PC-3 (cell line): ENCODE measurements at places on chromosomes 7 and 10. TPM values are rescaled to one million over a fixed set of nuclear protein-coding genes. Genes with fewer than 3 reads are reported as not detected.
A peak's percentile ranks its signal among the peaks of the same experiment; 100 is the strongest.

The AKR1C2 gene
- 0.66 TPM in 1 of 2 replicates, not detected in the other for total RNA-seq

DNA sequence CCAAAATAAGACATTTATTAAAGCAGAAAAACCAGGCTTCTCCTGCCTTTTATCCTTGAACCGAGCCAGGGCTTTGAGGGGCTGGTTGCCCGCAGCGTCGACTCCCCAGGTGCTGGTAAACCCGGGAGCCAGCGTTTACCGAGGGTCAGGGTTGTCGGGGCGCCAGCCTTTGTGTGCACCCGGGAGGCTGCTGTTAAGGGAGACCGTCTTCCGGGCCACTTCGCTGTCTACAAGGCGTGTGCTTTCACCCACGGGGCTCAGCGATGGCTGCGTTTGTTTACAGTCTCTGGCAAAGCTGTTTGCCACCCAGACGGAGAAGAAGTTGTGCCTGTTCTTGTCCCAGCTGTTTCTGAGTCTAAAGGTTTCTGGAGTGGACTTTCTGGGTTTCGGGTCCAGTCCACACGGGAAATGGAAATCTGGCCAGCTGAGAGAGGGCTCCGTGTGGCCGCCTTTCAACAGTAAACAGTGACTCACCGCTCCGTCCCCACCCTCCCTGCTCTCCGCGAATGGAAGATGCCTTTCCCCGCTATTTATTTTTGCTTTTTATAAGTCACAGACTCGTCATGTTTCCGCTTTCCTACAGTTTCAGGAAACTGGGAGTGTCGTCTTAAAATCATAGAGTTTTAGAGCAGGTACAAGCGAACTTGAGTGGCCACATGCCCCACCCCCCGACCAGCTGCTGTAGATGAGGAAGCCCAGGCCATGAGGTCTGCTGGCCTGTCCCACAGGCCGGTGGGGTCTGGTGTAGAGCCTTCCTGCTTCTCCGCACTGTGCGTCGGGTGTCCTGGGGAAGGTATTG is 2.2 kb downstream of the MAFK start:
- DNase-seq: peak; percentile 97
- no peaks in the 10 kb centered on the region for H3K27me3 ChIP-seq
- H3K4me1 ChIP-seq: peaks cover 32% of the 10 kb centered on the region

The LRRC17 gene
- total RNA-seq: 0.11 TPM in 1 of 2 replicates, not detected in the other

DNA sequence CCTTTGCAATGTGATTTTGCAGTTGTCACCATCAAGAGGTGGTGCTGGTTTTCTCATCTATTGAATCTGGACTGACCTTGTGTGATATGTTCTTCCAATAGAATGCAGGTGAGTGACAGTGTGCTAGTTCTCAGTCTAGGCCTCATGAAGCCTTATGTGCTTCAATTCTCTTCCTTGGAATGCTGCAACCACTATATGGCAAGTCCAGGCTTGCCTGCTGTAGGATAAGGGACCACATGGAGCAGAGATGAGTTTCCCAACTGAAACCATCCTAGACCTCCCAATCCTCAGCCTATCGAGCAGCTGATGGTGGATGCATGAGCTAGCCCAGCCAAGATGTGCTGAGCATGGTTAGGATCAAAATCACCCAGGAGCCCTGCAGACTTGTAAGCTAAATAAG is 32.6 kb upstream of the ARHGAP21 start:
- H3K4me1 ChIP-seq: no peaks in the 10 kb centered on the region
- no peaks in the 10 kb centered on the region for H3K36me3 ChIP-seq
- no peak overlapping the region for H3K4me3 ChIP-seq

GRCh38 chr7:94069162-94069739 is 65.1 kb upstream of the BET1 start:
- no peak overlapping the region for H3K4me3 ChIP-seq
- no peak for DNase-seq
- H3K27me3 ChIP-seq: no peaks in the 10 kb centered on the region
- no peak overlapping the region for H3K27ac ChIP-seq
- no peaks in the 10 kb centered on the region for H3K36me3 ChIP-seq

DNA sequence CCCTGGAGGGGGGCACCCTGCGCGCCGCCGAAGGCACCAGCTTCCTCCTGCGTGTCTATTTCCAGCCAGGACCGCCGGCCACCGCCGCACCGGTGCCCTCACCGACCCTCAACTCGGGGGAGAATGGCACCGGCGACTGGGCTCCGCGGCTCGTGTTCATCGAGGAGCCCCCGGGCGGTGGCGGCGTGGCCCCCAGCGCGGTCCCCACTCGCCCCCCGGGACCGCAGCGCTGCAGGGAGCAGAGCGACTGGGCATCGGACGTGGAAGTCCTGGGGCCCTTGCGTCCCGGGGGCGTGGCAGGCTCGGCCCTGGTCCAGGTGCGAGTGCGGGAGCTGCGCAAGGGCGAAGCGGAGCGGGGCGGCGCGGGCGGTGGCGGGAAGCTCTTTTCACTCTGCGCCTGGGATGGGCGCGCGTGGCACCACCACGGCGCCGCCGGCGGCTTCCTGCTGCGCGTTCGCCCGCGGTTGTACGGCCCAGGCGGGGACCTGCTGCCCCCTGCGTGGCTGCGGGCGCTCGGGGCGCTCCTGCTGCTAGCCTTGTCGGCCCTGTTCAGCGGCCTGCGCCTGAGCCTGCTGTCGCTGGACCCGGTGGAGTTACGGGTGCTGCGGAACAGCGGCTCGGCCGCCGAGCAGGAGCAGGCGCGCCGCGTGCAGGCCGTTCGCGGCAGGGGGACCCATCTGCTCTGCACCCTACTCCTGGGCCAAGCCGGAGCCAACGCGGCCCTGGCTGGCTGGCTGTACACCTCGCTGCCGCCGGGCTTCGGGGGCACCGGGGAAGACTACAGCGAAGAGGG is 594 bp downstream of the CNNM1 start:
- DNase-seq: peak; percentile 16
- H3K36me3 ChIP-seq: no peaks in the 10 kb centered on the region
- H3K4me1 ChIP-seq: peaks cover 13% of the 10 kb centered on the region

DNA sequence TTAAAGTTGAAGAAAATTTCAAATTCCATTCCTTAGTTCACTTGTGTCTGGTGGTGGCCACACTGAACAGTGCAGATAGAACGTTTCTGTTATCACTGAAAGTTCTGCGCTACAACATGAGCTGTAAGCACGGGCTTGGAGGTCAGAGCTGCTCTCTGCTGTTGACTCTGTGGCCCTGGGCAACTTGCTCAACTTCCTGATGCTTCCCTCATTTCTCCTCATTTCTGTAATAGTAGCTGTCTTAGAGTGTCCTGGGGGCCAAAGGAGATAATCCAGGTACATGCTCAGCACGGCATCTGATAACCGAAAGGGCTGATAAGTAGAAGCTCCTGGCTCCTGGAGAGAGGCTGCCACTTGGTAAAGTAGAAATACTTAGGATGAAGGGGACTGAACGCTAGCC is 92.3 kb upstream of the DUSP5 start:
- H3K4me3 ChIP-seq: no peak overlapping the region
- peaks cover 44% of the 10 kb centered on the region for H3K4me1 ChIP-seq
- no peaks in the 10 kb centered on the region for H3K27me3 ChIP-seq
- DNase-seq: no peak
- no peaks in the 10 kb centered on the region for H3K36me3 ChIP-seq

DNA sequence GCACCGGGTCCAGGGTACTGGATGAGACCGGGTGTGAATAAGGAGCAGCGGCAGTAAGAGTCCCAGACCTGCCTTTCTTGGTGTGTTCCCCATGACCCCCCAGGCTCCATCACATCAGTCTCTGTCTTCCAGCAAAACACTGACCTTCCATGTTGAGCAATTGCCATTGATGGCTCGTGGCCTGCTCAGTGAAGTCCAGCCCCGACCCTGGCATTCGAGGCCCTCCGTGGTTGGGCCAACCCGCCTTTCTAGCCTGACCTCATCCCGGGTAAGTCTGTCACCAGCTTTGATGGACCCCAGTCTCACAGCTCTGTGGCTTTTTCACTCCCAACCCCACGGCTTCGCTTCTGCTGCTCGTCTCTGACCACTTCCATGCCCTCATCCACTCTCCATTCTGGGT is 6.4 kb downstream of the MMP21 start:
- H3K36me3 ChIP-seq: peaks cover 10% of the 10 kb centered on the region; the same call in 1 of the 2 replicates
- no peaks in the 10 kb centered on the region for H3K4me1 ChIP-seq
- DNase-seq: no peak

The MEOX2 gene
- not detected in 2 replicates for total RNA-seq

The CPN1 gene
- not detected in 2 replicates for total RNA-seq

The PON1 gene
- not detected in 2 replicates for total RNA-seq

GRCh38 chr10:52870562-52870961 is 98.0 kb upstream of the MBL2 start:
- DNase-seq: peak; percentile 44
- H3K4me3 ChIP-seq: no peak overlapping the region
- 0 out of 2 replicates have a peak, but pooled peaks cover 4% of the 10 kb centered on the region for H3K4me1 ChIP-seq
- H3K27ac ChIP-seq: no peak overlapping the region
- H3K36me3 ChIP-seq: peaks cover 5% of the 10 kb centered on the region; the same call in 1 of the 2 replicates

DNA sequence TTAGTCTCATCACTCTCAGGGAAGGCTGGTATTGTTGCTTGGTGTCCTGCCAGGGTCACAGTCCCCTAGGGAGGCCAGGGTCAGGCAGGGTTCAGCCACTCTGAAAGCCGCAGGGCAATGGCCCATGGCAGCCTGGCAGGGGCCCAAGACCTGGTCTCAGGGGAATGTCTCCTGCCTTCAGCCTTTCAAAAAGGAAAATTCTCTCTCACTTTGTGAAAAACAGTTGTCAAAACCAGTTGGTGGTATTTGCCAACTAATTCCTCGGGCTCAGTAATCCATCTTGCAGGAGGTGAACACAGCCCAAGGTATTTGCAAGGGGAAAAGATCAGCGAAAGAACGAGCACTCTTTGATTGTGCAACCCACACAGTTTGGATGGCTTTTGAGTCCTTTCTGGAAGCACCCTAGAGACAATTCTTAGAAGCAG is 101.5 kb downstream of the JCAD start:
- no peak for DNase-seq
- no peaks in the 10 kb centered on the region for H3K36me3 ChIP-seq
- no peak overlapping the region for H3K27ac ChIP-seq
- H3K27me3 ChIP-seq: no peaks in the 10 kb centered on the region

The FOXI2 gene
- total RNA-seq: not detected in 2 replicates

- H3K4me1 ChIP-seq: peaks cover 18% of the 10 kb centered on the region
- no peak overlapping the region for H3K27ac ChIP-seq
- DNase-seq: no peak
- H3K36me3 ChIP-seq: no peaks in the 10 kb centered on the region
Measured at GRCh38 chr7:13179775-13180523, 492.5 kb downstream of the ARL4A start.

The ZNF716 gene
- 0.06 TPM in 1 of 2 replicates, not detected in the other for total RNA-seq

DNA sequence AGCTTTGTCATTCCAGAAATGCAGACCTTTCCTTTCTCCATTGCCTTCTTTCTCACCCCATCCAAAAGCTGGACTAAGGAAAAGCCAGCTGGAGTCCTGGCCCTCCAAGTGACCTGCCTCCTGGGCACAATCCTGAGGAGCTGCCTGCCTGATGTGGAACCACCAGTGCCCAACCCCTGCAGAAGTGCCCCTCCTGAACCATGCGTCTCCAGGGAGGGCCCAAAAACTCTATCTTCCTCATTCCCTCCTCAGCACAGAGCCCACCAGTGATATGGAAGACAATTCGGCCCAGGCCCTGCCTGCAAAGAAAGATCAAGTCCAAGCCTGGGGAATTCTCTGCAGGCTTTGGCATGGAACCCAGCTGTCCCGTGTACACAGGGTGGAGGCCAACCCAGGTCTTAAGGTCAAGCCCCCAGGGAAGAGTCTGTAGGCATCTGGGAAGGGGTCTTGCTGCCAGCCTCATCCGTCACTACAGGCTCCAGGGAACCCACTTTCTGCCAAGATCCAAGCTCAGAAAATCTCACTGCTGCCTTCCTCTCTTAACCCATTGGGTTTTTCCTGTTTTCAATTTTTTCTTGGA is 3.5 kb upstream of the GRID1 start:
- no peak overlapping the region for H3K27ac ChIP-seq
- H3K4me1 ChIP-seq: no peaks in the 10 kb centered on the region
- DNase-seq: no peak
- peaks cover 22% of the 10 kb centered on the region for H3K27me3 ChIP-seq
- no peaks in the 10 kb centered on the region for H3K36me3 ChIP-seq

GRCh38 chr7:88686468-88687229 is 72.9 kb upstream of the ZNF804B start:
- DNase-seq: no peak
- H3K4me3 ChIP-seq: no peak overlapping the region
- H3K4me1 ChIP-seq: no peaks in the 10 kb centered on the region
- no peaks in the 10 kb centered on the region for H3K36me3 ChIP-seq

- no peak overlapping the region for H3K4me3 ChIP-seq
- no peaks in the 10 kb centered on the region for H3K27me3 ChIP-seq
- no peak for DNase-seq
- H3K36me3 ChIP-seq: no peaks in the 10 kb centered on the region
- no peak overlapping the region for H3K27ac ChIP-seq
Measured at GRCh38 chr7:45007571-45008328, 7.7 kb downstream of the CCM2 start.

GRCh38 chr7:95558864-95559263 is 37.5 kb downstream of the PDK4 start:
- no peak for DNase-seq
- H3K27me3 ChIP-seq: peaks cover 13% of the 10 kb centered on the region; the same call in 1 of the 2 replicates
- no peaks in the 10 kb centered on the region for H3K36me3 ChIP-seq
- H3K4me3 ChIP-seq: no peak overlapping the region

- H3K4me1 ChIP-seq: no peaks in the 10 kb centered on the region
- H3K27me3 ChIP-seq: peaks cover 25% of the 10 kb centered on the region; the same call in 1 of the 2 replicates
- no peaks in the 10 kb centered on the region for H3K36me3 ChIP-seq
- H3K4me3 ChIP-seq: no peak overlapping the region
- DNase-seq: no peak
Measured at GRCh38 chr7:104240401-104240800, 32.6 kb upstream of the ORC5 start.

GRCh38 chr10:49741108-49741995 is 20.8 kb downstream of the OGDHL start:
- no peaks in the 10 kb centered on the region for H3K36me3 ChIP-seq
- no peak overlapping the region for H3K27ac ChIP-seq
- peaks cover 15% of the 10 kb centered on the region for H3K4me1 ChIP-seq
- peak; percentile 29 for DNase-seq

DNA sequence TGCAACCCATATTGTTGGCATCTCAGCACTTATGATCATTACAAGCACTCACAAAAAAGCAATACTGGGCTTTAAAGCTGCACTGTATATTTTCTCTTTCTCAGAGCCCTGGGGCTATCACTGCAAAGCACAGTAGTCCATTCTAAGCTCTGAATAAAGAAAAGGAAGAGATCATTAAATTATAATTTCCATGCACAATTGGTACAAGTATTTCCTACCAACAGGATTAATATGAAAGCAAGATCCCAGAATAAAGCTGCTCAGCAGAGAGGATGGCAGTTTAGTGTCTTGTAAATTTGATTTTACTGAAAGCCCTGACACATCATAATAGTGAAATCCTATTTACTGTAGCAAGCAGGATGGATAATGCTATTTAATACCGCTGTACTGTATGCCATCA is 205.3 kb downstream of the CHCHD3 start:
- H3K36me3 ChIP-seq: no peaks in the 10 kb centered on the region
- no peak for DNase-seq
- no peak overlapping the region for H3K4me3 ChIP-seq
- no peaks in the 10 kb centered on the region for H3K4me1 ChIP-seq
- H3K27me3 ChIP-seq: no peaks in the 10 kb centered on the region

DNA sequence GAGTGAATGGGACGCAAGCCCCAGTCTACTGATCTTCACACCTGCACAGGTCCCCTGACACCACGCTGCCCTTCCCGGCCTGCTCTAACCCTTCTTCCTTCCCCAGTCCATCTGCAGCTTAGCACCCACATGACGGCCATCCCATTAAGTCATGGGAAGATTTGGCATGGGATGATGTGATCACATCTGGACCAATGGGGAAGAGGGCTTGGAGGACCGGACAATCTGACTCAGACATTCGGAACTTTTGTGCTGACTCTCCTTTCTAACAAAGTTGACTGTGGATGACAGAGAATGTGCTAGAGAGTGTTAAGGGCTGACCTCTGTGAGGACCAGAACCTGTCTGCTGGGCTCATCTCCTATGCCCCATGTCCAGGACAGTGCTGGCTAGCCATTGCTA is 15.6 kb downstream of the CXCL12 start:
- H3K27ac ChIP-seq: no peak overlapping the region
- no peaks in the 10 kb centered on the region for H3K4me1 ChIP-seq
- no peaks in the 10 kb centered on the region for H3K36me3 ChIP-seq
- no peak for DNase-seq
- H3K4me3 ChIP-seq: no peak overlapping the region
